ENCODE measurements at places on chromosomes 6 and 20.

DNA sequence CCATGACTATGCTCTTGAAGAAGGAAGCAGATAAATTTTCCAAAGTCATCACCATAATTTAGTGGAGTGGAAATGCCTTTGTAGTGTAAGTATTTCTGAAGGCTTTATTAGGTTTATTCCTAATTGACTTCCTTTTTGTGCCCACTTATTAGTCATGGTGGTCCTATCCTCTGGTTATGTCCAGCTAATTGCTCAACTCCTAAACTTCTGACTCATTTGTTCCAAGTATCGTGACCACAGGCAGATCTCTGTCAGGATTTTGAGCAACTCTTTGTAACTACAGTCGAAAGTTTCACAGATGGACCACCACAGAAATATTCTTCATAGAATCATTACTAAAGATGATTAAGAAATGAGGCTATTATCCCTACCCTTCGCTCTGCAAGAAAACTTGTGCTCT is 315.6 kb upstream of the PTCHD4 start:
- DNase-seq, result no peak

- DNase-seq, result no peak
Measured at GRCh38 chr6:170160031-170160627, 130.7 kb downstream of the DLL1 start.

GRCh38 chr6:137497721-137498463 is 3.7 kb upstream of the OLIG3 start:
- DNase-seq, result no peak

DNA sequence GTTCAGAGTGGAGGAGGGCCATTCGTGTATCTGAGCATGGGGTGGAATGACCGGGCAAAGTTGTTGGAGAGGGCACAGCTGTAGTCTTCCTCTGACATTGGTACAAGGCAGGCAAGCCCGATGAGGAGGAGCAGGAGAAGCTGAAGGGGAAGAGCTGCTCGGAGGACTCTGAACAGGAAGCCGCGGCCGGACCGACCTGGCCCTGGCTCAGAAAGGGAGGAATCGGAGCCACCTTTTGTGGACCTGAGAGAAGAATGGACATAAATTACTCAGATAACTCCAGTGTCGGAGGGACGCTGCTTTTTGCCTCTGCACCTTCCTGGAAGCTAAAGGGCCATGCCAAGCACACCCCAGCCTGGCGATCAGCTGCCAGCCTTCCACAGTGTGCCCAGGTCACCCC is 315.0 kb downstream of the ESR1 start:
- DNase-seq, result no peak

DNA sequence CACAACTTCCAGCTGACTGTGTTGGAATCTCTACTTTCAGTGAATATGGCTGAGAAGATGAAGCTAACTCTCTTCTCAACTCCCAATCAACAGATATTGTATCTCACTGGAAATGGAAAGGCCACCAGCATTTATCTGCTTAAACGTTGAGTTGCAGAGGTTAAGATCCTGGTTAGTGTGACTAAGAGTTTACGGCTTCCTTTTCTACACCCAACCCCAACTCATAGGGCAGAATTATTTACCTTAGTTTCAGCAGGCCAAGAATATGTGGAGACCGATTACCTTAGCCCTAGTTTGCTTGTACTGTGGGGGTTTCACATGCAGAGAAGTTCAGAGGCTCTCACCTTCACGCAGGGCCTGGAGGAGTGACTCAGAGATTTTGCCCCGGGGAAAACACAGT is 1026.6 kb downstream of the EYS start:
- no peak for DNase-seq

DNA sequence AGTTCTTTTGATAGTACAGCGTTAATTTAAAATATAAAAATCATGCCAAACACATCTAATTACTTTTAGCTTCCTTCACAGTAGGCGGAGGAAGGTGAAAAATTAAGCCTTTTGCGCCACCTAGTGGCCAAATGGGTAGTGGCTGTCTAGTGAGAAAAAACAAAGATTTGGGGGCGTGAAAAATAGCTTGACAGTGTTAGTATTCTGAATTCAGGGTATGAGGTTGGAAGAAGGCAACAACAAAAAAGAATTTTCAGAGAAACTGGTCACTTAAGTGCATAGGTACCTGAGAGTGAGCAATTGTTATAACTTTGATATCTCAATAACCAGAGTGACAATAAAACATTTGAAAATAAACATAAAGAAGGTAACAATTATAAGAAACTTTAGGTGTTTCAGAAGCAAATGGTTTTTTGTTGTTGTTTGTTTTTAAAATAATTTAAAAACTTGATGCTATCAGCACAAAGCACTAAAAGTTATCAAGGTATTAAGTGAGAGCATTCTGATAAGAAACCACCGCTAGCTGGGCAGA is 14.3 kb downstream of the PSMB9 start:
- DNase-seq, result peak; percentile 54

DNA sequence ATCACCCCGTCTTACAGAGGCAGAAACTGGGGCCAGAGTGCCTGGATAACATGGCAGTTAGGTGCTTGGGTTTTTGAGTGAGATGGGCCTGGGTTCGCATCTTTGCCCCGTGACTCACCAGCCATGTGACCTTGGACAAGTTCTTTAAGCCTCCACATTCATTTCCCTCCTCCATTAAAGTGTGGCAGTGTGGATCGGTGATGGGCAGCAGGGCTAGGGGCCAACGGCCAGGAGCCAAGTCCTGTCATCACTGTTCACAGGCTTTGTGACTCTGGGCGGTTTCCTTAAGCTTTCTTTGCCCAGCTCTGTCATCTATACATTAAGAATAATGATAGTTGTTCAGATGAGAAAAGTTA is 85.5 kb upstream of the PMEPA1 start:
- no peak for DNase-seq

GRCh38 chr6:52328303-52328662 is 33.7 kb upstream of the PAQR8 start:
- DNase-seq, result no peak

- no peak for DNase-seq
Measured at GRCh38 chr20:20211988-20212518, 155.9 kb upstream of the INSM1 start.

- DNase-seq, result no peak
Measured at GRCh38 chr6:165183496-165184140, 125.8 kb downstream of the C6orf118 start.

DNA sequence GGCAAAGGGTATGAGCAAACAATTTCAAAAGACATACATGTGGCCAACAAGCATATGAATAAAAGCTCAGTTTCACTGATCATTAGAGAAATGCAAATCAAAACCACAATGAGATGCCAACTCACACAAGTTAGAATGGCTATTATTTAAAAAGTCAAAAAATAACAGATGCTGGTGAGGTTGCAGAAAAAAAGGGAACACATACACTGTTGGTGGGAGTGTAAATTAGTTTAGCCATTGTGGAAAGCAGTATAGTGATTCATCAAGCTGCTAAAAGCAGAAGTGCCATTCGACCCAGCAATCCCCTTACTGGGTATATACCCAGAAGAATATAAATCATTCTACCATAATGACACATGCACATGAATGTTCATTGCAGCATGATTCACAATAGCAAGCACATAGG is 6.7 kb upstream of the KHDC1L start:
- DNase-seq, result no peak

GRCh38 chr6:120214088-120214499 is 864.5 kb upstream of the MAN1A1 start:
- no peak for DNase-seq

DNA sequence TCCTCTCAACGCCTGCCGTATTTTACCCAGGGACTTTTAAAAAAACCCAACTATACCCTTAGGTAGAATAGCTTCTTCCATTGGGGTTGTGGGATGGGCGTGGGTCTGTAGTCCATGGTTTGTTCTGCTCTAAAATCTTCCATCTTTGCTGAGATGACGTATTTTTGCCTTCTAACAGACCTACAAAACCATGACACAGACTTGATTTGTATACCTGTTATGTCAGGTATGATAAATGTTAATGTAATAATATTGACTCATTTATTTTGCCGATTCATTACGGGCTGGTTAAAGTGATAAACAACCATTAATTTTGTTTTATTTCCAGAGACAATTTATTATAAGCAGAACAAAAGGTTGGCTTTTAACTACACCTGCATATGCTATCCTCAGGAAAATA is 48.7 kb downstream of the UST start:
- DNase-seq, result no peak

- DNase-seq, result no peak
Measured at GRCh38 chr6:11788043-11788442, 9.4 kb upstream of the ADTRP start.

- DNase-seq, result no peak
Measured at GRCh38 chr6:133130863-133131262, 110.3 kb upstream of the EYA4 start.

- no peak for DNase-seq
Measured at GRCh38 chr6:153167061-153167891, 36.2 kb upstream of the RGS17 start.

GRCh38 chr6:119540417-119540816 is 190.9 kb upstream of the MAN1A1 start:
- no peak for DNase-seq

DNA sequence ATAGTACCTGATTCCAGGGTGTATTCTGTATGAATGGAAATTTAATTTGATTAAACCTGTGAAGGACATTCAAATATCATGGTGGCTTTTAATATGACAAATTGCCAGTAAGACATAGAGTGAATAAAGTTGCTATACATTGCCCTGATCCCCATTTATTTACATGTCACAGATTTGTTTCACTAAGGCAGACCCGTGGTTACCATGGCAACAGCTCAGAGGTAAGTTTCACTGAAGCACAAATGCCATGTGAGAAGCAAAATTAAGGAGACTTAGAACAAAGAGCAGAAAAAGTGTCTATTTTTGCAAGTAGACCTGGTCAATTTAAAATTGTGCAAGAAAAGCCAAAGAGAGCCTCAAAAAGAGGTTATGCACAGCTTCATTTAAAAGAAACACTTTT is 63.7 kb downstream of the PXDC1 start:
- no peak for DNase-seq

DNA sequence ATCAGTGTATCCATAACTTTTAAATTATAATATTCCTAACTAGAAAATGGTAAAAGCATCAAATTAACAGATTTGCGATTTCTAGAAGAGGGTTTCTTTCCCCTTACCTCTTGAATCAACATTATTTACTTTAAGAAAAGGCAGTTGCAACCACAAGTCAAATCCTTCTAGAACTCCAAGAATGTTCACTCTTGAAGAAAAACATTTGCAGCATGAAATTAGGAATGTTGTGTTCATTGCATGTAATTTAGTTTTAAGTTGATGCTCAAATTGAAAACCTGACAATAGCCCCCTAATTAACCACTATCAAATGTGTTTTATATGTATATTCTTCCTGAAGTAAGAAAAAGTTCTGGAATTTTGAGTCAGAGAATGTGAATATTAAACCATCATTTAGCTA is 2.3 kb upstream of the REV3L start:
- DNase-seq, result no peak

GRCh38 chr6:157768304-157768703 is 54.7 kb upstream of the SNX9 start:
- no peak for DNase-seq

GRCh38 chr20:444862-445426 is 17.4 kb downstream of the TBC1D20 start:
- no peak for DNase-seq

DNA sequence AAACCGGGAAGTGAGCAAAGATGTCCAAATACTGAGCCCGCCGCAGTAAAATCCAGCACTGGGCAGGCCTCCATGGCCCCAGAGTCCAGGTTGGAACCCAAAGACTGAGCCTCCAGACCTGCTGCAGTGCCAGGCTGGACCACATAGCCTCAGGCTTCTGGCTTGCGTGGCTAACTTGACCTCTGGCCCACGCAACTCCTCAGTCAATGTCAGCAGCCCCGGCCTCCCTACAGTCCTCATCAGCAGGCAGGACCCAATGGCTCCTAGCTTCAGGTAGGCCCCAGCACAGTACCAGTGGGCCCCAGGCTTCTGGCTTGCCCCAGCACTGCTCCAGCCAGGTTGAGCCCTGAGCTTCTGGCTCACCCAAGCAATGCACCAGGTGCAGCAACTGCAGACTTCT is 245.1 kb upstream of the AFDN start:
- no peak for DNase-seq

GRCh38 chr6:111782192-111782809 is 91.0 kb downstream of the FYN start:
- DNase-seq, result no peak

DNA sequence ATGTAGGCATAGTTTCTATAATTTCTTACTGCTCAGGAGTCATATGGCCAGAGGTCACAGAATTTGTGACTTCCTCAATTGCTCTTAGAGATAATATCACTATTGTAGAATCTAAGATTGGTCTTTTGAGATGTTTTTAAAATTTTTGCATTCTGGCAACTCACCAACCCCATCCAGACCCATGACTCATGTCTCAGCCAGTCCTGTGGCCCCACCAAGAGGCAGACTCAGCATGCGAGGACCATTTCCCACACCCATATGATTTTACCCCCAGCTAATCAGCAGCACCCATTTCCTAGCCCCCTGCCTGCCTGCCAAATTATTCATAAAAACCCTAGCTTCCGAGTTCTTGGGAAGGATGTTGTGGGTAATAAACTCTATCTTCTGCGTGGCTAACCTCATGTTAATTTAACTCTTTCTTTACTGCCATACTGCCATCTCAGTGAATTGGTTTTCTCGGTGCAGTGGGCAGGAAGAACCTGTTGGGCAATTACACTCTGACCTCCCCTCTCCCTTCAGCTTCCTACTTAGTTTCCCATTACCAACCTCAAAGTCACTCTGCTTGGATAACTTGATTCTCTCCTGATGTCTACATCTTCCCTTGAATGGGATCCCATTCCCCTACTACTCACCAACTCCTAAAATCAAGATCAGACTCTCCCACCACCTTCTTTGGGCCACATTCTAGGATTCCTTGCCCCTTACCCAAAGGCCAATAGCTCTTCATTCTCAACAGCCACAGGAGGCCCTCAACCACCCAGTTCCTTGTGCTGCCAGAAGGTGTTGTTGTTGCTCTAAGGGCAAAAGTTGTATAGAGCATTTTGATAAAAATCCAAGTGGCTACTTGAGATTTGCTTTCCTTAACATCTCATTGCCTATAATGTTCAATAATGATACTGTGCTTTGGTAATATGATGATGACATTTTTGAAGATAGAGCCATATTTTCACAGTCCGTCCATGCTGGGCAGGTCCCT is 16.2 kb upstream of the IYD start:
- no peak for DNase-seq
